ENCODE measurements at places on chromosomes 7 and 10. TPM values are rescaled to one million over a fixed set of nuclear protein-coding genes. Genes with fewer than 3 reads are reported as not detected.

The GJC3 gene
- total RNA-seq: 0.11 TPM

The SLC26A3 gene
- total RNA-seq: not detected

The LRRD1 gene
- total RNA-seq: not detected

The PTPRE gene
- 3.7 TPM for total RNA-seq

The ELOVL3 gene
- total RNA-seq: 0.22 TPM

The LRRN3 gene
- not detected for total RNA-seq

The CYP2C19 gene
- not detected for total RNA-seq

The HKDC1 gene
- 19.1 TPM for total RNA-seq

The IGFBP1 gene
- 29.5 TPM for total RNA-seq

The AS3MT gene
- 4.7 TPM for total RNA-seq

The CYP26C1 gene
- total RNA-seq: not detected

The KAT6B gene
- 7.1 TPM for total RNA-seq

The PCLO gene
- 0.91 TPM for total RNA-seq

The MARVELD1 gene
- total RNA-seq: 36.8 TPM

The CALHM2 gene
- total RNA-seq: 4.9 TPM

The ODAD2 gene
- total RNA-seq: not detected

The LIPK gene
- not detected for total RNA-seq

The FAS gene
- total RNA-seq: 38.3 TPM

The SEC61G gene
- total RNA-seq: 398 TPM

The SPDYE2B gene
- total RNA-seq: not detected

The ATRNL1 gene
- 0.25 TPM for total RNA-seq

The FFAR4 gene
- total RNA-seq: 0.31 TPM

The ZNF33A gene
- 10.3 TPM for total RNA-seq

The P4HA1 gene
- 27.5 TPM for total RNA-seq

The BEND7 gene
- total RNA-seq: 14.5 TPM

The C10orf105 gene
- not detected for total RNA-seq

The SYNPO2L gene
- not detected for total RNA-seq

The TLX1 gene
- total RNA-seq: not detected

The HABP2 gene
- total RNA-seq: 0.13 TPM

The SLC16A9 gene
- 0.07 TPM for total RNA-seq

The PNLIP gene
- not detected for total RNA-seq

The DEPP1 gene
- total RNA-seq: 1.8 TPM

The AVPI1 gene
- 110 TPM for total RNA-seq

The EVX1 gene
- total RNA-seq: not detected

The GPR15LG gene
- not detected for total RNA-seq

The C1QL3 gene
- total RNA-seq: not detected

The SLC26A5 gene
- not detected for total RNA-seq

The OR13A1 gene
- not detected for total RNA-seq

The SYT15B gene
- 3.6 TPM for total RNA-seq

The SMKR1 gene
- 13.3 TPM for total RNA-seq

The MBLAC1 gene
- total RNA-seq: 2.3 TPM

The TEX47 gene
- not detected for total RNA-seq

The NRG3 gene
- not detected for total RNA-seq

The FGF8 gene
- total RNA-seq: 0.08 TPM

The VENTX gene
- not detected for total RNA-seq

The AKR1C8 gene
- total RNA-seq: 0.49 TPM

The TMEM213 gene
- not detected for total RNA-seq

The LLCFC1 gene
- not detected for total RNA-seq

The OR6V1 gene
- total RNA-seq: not detected

The SORCS3 gene
- total RNA-seq: not detected

All from A549 treated with DMSO at 1 μM for 4 hours (cell line).